ENCODE measurements at places on chromosomes 1 and 21.

GRCh38 chr1:1550591-1551432, 10.4 kb upstream of the TMEM240 start:
- DNase-seq: peak; percentile 56

DNA sequence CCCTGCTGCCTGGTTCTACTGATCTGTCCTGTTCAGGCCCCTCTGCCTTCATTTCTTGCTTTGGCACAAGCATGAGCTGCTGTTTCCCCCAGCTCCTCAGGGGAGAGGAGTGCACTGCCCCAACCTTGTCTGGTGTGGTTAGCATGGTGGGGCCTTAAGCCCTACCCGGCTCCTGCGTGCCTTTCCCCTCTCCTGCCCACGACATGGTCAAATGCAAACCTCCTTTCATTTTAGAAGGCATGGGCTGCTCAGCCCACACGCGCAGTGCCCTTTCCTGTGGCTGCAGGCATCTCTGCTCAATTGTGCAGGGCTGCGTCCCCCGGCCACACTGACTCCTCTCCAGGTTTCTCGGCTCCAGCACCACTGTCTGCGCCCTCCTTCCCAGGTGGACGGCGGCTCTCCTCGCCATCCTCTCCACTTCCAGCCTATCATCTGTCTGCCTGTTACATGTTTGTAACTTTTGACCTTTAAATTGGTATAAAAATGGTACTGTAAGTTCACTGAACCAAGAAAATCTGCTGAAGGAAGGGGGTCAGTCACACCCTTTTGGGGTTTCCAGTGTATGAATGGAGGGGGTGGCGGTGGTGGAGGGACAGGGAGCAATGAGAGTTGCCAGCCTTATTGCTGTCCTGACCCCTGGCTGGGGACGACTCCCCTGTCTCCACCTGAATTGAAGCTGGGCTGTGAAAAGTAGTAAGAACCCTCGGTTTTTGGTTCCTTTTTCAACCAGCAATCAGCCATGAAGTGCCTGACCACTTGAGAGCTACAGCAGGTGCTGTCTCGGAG, 5.1 kb downstream of the PDE9A start:
- no peak for DNase-seq

DNA sequence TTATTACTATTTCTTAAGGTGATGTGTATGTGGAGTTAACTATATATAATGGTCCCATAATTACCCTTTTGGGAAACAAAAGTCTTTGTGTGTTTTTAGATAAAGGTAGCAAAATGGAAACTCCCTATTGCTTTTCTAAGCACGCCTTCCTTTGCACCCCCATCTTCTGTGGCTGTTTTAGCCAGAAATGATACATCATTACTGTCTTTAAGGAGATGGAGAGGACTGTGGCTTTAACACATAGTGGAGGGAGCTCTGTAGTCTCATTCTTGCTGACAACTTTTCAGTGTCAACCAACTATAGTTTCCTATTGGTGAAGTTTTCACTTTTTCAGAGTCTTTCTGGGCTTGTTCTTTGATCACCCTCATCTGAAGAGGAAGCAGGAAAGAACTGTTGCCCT, 1.0 kb downstream of the APOBEC4 start:
- DNase-seq: no peak

GRCh38 chr1:99638853-99639252, 7.1 kb upstream of the PALMD start:
- DNase-seq: peak; percentile 42

DNA sequence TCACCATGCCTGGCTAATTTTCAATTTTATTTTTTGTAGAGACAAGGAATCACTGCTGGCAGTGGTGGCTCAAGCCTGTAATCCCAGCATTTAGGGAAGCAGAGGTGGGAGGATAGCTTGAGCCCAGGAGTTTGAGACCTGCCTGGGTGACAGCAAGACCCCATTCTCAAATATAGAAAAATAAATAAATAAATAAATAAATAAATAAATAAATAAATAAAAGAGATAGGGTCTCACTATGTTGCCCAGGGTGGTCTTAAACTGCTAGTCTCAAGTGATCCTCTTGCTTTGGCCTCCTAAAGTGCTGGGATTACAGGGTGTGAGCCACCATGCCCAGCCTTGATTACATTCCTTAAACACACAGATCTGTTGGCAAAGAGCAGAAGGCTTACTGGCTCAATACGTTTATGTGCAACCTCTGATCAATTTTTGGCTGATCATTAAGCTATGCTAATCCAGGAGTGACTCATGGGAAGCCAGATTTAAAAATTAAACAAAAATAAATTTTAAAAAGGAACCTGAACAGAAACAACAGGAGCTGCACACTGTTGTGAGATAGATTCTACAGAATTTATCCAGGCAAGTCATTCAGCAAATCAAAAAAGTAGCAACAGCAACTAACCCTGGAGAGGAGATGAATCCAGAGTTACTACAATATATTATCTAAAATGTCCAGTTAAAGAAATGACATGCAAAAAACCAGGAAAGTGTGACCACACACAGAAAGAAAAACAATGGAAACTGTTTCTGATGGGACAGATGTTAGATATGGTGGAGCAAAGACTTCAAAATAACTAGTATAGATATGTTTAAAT, 79.4 kb downstream of the RPE65 start:
- no peak for DNase-seq

- no peak for DNase-seq
Measured at GRCh38 chr1:234550341-234551031, 59.5 kb downstream of the IRF2BP2 start.

DNA sequence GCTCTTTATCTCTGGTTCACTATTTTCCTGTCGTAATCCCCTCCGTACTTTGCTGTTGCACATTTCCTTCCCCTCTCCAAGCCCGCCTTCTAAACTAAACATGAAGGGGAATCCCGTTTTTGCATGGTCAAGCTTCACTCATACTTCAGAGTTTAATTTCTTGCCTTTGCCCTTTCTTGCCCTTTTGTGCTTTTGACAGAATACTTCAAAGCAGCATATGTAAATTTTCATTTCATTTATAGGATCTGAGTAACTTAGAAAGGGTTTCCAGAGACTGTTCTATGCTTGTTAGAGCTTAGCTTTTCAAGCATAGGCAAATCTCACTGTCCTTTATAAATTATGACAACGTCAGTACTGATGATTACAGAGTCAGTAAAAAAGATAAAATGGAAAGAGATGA, 27.7 kb downstream of the SPATA45 start:
- peak; percentile 47 for DNase-seq

DNA sequence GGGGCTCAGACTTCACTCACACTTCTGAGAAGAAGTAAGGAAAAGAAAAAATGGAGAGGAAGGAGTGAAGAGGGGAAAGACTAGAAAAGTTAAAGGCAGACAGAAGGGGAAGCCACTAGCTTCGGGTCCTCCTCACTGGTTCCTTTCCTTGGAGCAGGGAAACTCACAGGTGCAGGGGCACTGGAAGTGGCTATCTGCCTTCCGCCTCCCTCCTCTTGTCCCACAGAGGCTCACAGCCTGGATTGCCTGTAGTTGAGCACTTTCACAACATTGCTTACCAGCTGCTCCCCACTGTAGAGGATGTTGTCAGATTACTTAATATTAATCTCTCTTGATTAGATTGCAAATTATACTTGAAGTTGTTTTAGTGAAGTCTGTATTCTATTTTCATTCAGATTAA, 21.6 kb upstream of the ABCA4 start:
- no peak for DNase-seq

Data from cardiac fibroblast (primary cell).